ENCODE measurements at places on chromosomes 12 and 14.

GRCh38 chr14:68482772-68483395 is 310.0 kb downstream of the ZFP36L1 start:
- DNase-seq: no peak

GRCh38 chr12:84764001-84764400 is 148.6 kb downstream of the SLC6A15 start:
- DNase-seq: no peak

- no peak for DNase-seq
These were observed 36.2 kb downstream of the BEGAIN start for GRCh38 chr14:100551056-100551455.

DNA sequence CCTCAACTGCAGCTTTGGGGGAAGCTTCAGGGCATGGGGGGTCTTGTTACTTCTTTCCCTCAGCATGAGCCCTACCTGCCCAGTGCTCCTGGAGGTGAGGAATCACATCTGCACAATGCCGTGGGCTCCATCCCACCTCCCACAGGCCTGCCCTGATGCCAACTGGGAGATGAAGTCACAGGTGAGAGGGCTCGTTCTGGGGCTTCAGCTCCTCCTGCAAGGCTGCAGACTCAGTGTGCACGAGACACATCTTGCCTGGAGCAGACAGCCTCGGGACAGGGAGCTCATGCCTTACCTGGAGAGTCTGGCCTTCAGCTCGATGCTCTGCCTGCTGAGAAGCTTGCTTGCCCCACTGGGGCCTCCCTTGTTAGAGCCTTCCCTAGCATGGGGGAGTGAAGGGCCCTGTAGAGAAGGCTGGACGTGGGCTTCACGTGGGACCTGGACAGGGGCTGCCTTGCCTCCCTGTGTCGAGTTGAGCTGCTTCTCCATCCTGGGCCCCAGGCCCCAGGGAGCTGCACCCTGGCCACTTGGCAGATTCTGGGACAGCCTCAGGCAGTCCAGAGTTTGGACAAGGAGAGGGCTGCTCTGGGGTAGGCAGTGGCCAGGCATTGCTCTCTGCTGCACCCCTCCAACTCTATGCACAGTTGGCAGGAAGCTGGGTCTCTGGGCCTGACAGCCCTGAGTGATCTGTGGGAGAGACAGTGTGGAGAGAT is 171.4 kb downstream of the KIF26A start:
- no peak for DNase-seq

GRCh38 chr14:61638595-61639387 is 56.5 kb upstream of the HIF1A start:
- no peak for DNase-seq

GRCh38 chr12:131046813-131047788 is 93.4 kb downstream of the ADGRD1 start:
- DNase-seq: no peak

DNA sequence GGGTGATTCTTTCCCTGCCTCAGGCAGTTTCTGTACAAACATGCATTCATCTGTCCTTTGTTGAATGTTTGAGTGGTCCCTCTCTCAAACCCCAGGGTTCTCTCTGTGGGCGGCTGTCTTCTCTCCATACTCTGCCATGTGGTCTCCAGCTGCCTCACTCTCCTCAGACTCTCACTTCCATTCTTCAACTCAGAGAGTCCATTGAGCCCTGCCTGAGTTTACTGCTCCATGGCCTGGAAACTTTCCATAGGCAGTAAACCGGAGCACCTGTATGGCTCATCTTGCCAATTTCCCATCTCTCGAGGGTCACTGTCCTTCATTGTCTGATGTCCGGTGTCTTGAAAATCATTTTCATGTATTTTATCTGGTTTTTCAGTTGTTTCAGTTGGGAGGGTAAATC is 11.3 kb downstream of the C14orf132 start:
- DNase-seq: no peak

DNA sequence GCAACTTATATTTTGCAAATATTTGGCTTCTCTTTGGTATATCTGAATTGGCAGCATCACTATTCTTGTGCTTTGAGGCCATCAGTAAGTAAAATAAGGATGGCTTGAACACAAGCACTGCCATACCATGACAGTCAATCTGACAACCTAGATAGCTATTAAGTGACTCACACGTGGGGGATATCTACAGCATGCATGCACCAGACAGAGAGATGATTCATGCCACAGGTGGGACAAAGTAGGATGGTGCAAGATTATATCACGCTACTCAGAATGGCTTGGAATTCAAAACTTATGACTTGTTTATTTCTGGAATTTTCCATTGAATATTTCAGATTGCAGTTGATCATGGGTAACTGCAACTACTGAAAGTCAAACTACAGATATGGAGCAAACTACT is 675.6 kb upstream of the MDGA2 start:
- no peak for DNase-seq

DNA sequence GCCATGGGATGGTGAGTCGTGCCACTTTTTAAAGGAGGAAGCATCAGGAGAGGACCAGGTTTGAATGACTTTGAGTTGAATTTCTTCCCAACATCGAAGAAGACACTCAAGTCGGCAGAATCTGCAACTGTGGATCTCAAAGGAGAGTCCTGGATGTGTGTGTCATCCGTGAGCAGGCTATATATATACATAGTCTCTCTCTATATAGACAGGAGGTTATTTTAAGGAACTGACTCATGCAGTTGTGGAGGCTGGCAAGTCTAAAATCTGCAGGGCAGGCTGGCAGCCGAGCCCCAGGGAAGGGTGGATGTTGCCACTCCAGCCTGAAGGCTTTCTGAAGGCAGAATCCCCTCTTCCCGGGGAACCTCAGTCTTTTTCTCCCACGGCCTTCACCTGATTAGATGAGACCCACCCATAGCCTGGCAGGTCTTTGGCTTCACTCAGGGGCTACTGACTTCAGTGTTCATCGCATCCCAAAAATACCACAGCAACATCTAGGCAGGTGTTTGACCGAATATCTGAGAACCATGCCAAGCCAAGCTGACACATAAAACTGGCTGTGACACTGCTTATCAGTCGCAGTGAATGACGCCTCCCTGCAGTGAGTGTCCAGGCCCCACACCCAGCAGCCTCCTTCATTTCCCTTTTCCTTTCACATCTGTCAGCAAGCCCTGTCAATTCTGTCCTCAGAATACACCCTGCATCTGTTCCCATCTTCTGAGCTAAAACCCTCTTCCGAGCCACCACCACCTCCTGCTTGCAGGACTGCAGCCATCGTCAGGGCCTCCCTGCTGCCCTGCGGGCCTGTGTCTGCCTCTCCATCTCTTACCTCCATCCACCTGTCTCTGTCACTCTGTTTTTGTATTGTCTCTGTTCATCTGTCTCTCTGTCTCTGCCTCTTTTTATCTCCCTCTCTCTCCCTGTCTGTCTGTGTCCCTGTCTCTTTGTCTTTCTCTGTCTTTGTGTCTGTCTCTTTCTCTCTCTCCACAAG is 54.0 kb downstream of the ZNF664 start:
- peak; percentile 68 for DNase-seq

DNA sequence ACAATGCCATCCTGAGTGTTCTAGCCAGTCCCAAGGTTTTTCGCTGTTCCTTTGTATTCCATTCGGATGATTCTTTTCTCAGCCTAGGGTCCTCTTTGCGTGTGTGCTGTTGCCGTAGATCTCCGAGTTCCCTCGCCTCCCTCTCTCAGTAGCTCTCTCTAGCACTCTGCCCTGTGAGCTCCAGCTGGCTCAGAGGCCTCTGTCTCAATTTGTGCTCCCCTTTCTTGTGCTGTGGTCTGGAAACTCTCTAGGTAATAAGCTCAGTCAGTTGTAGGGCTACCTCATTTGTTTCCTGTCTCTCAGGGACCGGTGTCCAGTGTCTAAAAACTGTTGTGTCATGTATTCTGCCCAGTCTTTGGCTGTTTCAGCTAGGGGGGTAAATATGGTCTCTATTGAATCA is 179.3 kb downstream of the PCNX1 start:
- DNase-seq: no peak

- no peak for DNase-seq
These were observed 130.7 kb downstream of the OTOGL start for GRCh38 chr12:80230068-80230467.

GRCh38 chr14:99519931-99520421 is 38.8 kb downstream of the CCNK start:
- DNase-seq: no peak

DNA sequence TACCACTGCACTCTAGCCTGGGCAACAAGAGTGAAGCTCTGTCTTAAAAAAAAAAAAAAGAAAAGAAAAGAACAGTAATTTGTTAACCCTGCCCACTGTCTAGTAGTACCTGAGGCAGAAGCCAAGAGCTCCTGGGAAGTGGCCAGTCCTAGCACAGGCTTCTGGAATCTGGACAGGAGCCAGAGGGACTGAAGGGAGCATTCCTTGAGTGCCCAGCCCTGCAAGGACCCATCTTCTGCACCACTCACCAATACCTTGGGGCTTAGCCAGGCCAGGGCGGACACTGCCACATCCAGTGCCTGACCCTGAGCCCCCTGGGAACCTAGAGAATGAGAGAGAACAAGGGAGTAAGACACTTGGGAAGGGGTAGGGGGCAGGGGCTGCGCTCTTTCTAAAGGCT is 33.7 kb downstream of the PARP2 start:
- DNase-seq: no peak

- DNase-seq: no peak
These were observed 113.2 kb upstream of the TMEM132D start for GRCh38 chr12:130016986-130017385.

DNA sequence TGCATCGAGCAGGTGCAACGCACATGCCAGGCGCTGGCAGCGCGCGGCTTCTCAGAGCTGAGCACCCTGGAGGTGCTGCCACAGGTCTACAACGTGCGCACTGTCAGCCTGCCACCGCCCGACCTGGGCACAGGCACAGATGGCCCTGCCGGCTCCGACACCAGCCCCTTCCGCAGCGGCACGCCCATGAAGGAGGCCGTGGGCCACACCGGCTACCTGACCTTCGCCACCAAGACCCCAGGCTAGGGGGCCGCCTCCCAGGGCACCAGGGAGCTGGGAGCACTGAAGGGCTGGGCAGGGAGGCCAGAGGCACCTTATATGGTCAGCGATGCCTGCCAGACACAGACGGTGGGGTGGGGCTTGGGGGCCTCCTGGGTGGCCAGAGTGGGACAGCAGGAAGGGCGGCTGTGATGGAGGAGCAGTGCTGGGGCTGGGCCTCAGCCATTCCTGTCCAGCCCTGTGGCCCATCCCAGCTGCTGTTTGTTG is 5.6 kb downstream of the TRMT61A start:
- DNase-seq: no peak

DNA sequence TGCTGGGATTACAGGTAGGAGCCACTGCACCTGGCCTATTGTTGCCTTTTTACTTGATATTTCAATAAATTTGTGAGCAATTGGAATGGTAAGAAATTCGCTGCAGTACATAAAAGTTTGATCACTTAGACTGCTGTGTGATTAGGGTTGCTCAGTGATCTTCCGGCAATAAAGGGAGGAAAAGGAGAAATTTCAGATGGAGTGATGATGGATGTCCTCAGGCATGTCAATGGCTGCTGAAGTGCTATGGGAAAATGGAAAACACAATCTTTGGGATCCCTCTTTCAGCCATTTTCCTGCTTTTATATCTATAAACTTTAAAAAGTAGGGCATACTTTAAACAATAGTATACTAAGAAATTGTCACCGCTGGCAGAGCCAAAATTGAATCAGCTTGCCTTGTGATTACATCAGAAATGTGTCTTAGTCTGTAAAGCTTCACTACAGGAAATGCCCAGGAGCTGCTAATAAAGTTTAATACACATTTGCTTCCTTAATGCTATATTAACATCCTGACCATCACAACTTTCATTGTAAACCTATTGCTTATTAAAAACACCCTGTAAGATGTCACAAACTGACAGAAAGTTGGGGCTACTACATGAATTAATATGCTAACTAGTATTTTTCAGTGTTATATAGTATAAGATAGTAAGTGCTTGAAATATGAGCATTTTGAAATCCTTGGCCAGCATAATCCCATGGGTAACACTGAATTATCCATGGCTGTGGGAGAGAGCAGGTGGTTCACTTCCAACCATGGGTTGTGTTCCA is 13.7 kb upstream of the FBXL14 start:
- DNase-seq: peak; percentile 49

DNA sequence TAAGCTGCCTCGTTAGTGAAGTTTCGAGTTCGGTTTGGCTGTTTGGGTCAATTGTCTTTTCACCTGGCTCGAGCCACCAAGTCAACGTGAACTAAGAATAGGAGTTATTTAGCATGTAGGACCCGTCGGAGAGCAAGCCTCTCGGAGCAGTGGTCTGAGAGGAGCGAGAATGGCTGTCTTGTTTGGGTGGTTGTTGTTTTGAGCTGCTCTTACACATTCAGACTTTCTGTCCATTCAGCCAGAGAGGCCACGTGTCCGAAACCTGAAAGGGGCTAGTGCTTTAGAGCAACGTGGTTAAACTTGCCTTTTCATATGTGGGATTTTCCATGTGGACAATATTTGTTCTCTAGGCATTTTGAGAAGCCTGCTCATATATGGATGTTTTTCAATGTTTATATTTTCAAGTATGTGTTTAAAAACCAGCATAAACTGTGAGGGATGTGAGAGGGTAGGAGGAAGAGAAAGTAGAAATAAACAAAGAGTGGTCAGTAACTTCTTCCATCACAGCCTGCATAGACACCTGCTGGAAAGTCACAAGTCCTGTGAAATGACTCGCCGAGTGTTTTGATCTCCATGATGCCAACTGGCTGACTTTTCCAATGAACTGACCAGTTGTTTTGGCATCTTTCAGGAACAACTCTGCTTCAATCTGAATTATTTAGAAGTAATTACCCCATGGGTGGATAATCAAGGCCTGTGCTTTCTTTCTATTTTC is 221.0 kb downstream of the ASCL1 start:
- DNase-seq: no peak

DNA sequence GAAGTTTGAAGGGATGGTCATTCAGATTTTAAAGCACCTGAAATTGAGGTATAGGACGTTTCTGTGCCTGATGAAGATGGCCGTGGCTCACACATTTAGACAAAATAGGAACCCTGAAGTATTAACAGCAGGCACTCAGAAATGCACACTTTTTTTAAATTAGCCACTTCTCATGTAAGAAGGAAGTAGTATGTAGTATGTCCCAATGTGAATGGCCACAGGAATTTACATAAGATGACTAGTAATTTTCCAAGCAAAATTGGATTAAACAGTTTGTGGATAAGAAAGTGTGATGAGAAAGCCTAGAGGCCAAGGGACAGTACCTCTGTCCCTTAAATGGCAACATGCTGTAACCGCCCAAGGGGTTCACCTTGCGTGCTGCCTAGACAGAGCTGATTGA is 1.8 kb upstream of the MIS18BP1 start:
- DNase-seq: no peak

GRCh38 chr14:51823706-51824105 is 36.7 kb upstream of the GNG2 start:
- peak; percentile 26 for DNase-seq

DNA sequence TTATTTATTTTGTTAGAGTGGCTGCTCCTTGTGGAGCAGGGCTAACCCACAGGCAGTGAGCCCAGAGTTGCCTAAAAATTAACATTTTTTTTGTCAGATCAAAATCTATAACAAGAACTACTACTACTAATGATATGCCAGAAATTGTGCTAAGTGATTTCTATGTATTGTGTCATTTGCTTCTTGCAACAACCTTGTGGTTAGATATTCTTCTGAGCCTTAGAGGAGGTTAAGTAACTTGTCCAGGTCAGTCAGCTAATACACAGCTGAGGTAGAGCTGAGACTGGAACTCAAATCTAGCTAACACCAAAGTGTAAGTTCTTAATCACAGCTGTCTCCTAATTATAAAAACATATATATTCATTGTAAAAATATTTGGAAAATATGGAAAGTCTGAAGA is 29.8 kb downstream of the CFL2 start:
- DNase-seq: peak; percentile 57

All from cardiac fibroblast (primary cell).